Stimulated activated CD4-positive, alpha-beta T cell treated with anti-CD3 and anti-CD28 coated beads, TNF-alpha, amount 100 ng/mL, for 48 hours (primary cell): ENCODE measurements at places on chromosomes 12 and 14.

- DNase-seq: no peak
Measured at GRCh38 chr12:59193476-59194050, 273.3 kb upstream of the LRIG3 start.

DNA sequence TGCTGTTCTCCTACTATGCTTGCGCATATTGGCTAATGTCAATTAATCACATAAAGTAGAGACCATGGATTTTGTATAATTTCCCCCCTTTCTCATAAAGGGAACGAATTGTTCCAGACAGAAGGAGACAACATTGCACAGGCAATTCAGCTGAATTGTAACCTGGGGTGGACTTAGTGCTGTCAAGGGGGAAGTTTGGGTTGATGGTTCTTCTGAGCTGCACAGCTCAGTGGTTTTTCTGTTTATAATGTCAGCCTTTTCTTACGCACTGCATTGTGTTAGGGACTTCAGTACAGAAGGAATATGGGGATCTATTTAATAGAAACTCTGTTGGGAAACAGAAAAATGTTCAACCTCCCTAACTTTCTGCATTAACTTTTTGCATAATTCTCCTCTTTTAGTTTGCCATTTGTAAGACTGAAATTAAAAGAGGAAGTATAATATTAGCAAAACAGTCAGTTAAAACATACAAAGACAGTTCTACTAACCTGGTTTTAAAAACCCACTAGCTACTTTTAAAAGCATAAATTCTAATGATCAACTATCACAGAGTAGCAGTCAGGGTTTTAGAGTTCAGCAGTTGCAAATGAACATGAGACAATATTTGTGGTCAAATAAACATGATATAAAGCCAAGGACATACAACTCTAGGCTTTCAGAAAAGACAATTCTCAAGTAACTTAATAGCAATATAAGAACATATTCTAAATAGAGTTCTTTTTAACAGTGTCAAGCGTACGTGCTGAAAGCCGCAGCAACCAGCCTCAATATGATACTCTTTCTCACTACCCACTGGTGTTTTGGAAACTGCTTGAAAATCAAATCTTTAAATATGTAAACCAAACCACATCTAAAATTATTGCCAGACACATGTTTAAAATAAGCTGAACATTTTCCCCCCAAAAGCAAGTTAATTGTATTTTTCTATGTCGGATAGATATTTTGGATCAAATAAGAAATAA, 393.0 kb downstream of the FSCB start:
- no peak for DNase-seq

DNA sequence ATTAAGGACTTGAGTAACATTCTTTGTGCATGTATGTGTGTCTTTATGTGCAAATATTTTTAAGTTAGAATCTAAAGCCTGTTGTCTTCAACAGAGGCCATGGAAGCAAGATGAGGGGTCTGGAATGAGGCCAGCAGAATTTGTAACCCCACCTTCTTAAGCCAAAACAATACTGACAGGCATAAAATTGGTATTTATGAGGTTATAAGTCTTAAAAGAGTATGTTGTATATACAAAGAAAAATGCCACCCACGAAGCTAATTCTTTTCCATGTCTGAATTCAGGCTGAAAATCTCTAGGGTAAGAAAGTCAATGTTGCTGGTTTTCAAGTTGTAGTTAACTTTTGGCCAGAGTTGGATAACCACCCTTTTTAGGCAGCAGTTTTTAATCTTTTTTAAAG, 86.2 kb upstream of the TMTC1 start:
- DNase-seq: no peak

- no peak for DNase-seq
Measured at GRCh38 chr12:52019113-52019770, 12.5 kb downstream of the TAMALIN start.

- DNase-seq: no peak
Measured at GRCh38 chr14:20228681-20229080, at the start of gene OR11H7. OR11H7 (plus strand) TSS chr14:20228981.
